ENCODE measurements at places on chromosomes 4 and X.

DNA sequence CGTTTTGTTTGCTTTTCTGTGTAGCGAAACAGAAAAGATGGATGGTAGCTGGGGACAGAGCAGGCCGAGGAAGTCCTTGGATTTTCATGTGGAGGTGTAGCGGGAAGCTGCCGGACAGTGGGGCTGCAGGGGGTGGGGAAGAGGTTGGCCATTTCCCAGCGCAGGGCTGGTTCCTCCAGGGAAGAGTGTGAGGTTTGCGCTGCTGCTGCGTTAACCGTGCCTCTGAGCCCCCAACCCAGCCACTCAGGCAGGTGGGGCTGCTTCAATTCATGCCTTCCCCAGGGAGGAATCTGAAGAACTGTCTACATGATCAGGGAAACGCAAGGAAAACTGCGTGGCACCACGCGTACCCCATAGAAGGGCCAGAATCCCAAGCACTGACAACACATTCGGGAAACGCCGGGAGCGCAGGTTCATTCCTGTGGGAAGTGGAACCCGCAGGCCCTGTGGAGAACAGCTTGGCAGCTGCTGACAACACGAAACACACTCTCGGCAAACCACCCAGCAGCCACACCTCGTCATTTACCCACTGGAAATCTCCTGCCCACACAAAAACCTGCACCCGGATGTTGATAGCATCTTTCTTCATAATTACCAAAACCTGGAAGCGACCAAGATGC, 57.7 kb downstream of the PCGF3 start:
- no peak for DNase-seq

- DNase-seq: no peak
Measured at GRCh38 chrX:110317061-110317819, 645 bp downstream of the AMMECR1 start.

DNA sequence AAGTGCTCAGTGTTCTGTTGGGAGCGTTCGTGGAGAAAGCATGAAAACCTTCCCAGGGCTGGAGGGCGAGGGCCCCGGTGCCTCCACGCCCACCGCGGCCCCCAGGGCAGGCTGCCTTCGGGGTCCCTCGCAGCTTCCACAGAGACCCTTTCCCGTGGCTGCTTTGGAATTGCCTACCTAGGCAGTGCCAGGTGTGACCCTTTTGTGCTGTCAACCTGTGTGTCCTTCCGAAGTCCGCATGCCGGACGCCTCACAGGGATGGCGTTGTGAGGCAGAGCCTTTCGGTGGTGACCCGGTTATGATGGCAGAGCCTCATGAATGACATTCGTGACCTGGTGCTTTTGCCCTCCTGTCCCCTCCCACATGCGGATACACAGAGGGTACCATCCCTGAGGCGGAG, 17.4 kb downstream of the TMEM175 start:
- no peak for DNase-seq

DNA sequence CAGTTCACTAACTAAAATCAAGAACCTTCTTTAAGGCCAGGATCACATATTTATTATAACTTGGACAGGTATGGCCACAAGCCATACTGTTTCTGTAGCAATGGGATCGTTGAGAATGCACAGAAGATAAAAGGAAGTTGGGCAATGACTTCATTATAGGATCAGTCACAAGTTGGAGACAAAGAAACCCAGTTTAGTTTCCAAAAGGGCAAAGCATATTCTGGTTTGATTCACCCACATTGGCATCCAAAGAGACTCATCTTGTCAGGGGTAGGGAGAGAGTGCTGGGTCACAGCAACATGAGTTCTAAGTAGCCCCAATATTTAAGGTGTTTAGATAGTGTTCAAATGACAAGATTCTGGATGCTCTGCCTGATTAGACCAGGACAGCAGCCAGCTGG, 317.1 kb upstream of the GALNT7 start:
- no peak for DNase-seq

DNA sequence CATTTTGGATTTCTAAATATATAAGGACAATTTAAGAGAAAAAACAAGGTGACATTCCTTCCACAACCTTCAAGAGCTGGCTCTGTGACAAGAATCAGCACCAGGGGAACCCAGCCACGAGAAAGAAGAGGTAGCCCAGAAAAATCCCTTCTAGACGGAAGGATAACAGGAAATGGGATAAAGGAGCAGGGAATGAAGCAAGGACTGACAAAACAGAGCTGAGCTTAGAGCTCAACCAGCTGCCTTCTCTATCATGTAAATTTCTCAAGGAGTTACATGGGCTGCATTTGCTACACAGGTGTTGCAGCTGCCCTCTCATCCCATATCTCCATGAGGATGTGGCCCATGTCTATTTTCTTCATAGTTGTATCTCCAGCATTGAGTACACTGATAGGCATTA, 154.2 kb upstream of the PRDX4 start:
- DNase-seq: no peak

- no peak for DNase-seq
Measured at GRCh38 chrX:48532161-48532560, 7.4 kb upstream of the TBC1D25 start.

- DNase-seq: peak; percentile 45
Measured at GRCh38 chrX:20442597-20442996, 175.9 kb upstream of the RPS6KA3 start.

- DNase-seq: no peak
Measured at GRCh38 chrX:110531873-110532580, 173.4 kb downstream of the RTL9 start.

DNA sequence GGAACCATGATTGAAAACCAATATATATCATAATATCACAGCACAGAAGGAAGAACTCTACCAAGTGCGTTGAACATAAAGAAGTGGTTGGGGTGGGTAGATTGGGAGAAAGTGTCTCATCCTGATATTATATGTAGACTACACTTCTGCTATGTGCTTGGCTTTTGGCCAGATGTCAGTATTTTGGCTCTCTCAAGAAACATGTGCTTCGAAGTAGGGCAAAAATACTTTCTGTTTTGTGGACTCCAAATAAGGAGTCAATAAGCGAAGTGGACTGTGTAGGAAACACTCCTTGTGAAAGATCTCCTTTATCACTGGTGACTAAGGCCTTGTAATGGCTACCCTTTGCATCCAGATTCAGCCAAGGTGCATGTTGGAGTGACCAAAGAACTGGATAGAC, 7.8 kb upstream of the HPSE start:
- DNase-seq: no peak

DNA sequence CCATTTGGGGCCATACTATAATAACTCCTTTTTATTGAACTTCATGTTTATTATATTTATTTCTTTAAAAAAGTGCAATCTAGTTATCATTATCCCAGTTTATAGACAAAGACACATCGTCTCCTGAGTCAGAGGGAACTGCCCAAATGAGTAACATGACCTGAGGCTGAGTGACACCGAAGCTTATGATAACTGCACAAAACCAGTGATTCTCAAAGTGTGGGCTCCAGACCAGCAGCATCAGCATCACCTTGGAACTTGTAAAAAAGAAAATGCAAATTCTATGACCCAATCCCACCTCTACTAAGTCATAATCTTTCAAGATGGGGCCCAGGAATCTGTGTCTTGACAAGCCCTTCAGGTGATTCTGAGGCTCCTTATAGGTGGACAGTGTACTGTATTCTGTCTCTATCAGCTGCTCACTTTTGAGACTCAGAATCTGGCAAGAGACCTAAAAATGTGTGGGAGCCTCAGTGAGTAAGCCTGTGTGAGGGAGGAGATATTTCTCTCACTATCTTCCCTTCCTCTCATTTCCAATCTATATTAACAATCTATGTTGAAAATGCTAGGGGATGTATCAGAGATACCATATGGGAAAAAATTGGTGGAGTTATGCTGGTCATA, 147.0 kb downstream of the PACRGL start:
- no peak for DNase-seq

DNA sequence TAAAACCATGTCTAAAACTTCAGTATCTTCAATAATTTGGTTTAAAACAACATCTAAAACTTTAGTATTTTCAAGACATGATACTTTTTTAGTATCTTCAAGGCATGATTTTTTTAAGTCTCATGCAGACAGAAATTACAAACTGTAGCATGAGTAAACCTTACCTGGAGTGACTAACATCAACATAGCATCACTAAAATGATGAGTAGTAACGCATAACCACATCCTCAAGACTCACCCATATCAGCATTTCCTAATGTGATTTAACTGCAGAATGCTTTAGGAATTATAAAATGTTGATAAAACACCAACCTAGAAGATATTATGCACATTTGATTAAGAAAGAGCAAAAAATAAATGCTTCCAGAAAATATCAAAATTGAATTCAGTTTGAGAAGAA, 19.7 kb upstream of the EDNRA start:
- DNase-seq: no peak

GRCh38 chr4:53713767-53714166, 122.5 kb upstream of the LNX1 start:
- DNase-seq: no peak

DNA sequence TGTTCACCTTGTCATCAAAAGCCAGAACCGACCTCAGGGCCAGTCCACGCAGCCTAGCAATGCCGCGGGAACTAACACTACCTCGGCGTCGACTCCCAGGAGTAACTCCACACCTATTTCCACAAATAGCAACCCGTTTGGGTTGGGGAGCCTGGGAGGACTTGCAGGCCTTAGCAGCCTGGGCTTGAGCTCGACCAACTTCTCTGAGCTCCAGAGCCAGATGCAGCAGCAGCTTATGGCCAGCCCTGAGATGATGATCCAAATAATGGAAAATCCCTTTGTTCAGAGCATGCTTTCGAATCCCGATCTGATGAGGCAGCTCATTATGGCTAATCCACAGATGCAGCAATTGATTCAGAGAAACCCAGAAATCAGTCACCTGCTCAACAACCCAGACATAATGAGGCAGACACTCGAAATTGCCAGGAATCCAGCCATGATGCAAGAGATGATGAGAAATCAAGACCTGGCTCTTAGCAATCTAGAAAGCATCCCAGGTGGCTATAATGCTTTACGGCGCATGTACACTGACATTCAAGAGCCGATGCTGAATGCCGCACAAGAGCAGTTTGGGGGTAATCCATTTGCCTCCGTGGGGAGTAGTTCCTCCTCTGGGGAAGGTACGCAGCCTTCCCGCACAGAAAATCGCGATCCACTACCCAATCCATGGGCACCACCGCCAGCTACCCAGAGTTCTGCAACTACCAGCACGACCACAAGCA, 898 bp downstream of the UBQLN2 start:
- no peak for DNase-seq

DNA sequence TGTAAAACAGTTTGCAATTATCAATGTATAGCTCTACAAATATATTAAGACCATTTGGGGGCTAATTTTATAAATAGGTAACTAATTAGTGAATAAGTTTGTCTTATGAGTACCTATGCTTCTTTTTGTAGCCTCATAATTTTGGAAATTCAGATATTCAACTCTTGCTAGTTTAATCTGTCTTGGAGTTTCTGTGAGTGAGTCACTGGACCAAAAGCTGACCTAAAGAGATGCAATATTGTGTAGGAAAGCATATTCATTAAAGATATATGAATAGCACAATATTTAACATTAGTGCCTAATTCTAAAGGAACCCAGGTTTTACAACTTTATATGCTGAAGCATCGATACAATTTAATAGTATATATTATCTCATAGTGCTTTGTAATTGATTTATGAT, 161.3 kb upstream of the PCDH18 start:
- DNase-seq: no peak

DNA sequence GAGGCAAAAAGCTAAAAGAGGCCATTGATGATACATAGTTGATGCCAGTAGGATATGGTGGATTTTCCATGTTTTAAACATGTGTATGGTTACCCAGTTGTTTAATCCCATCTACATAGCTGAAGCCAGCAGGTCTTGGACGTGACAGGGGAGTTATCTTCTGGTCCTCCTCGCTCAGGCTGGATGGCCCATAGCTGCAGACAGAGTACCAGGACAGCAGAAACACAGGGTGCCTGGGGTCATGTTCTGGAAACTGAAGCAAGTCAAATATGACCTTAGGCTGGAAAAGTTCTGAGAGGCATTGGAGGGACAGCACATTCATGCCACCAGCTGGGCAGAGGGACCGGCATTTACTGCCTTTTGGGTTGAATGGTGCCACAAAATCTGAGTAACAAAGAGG, 118.0 kb upstream of the GPC4 start:
- DNase-seq: no peak

- no peak for DNase-seq
Measured at GRCh38 chr4:174859904-174860303, 30.9 kb upstream of the GLRA3 start.

DNA sequence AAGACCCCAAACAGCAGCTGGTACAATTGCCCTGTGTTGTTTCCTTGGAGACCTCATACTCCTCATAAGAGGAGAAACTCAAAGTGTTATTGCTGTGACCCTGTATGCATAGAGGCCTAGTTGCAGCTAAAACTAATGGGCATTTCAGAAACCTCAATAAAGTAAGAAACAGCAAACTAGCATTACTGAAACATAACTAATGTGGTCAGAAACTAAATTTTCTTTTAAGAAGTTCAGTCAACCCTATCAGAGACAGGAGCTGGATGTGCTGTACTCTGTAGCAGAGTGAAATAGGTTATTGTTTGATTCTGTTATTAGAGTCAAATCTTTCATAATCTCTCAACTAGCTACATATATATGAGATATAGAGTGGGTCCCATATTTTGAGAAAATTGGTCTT, 257.5 kb upstream of the IRS4 start:
- no peak for DNase-seq

GRCh38 chr4:21522296-21522695, 426.3 kb downstream of the KCNIP4 start:
- DNase-seq: no peak

GRCh38 chr4:4758681-4759080, 100.8 kb upstream of the MSX1 start:
- no peak for DNase-seq

GRCh38 chrX:150081076-150081475, 142.8 kb upstream of the EOLA2 start:
- no peak for DNase-seq

DNA sequence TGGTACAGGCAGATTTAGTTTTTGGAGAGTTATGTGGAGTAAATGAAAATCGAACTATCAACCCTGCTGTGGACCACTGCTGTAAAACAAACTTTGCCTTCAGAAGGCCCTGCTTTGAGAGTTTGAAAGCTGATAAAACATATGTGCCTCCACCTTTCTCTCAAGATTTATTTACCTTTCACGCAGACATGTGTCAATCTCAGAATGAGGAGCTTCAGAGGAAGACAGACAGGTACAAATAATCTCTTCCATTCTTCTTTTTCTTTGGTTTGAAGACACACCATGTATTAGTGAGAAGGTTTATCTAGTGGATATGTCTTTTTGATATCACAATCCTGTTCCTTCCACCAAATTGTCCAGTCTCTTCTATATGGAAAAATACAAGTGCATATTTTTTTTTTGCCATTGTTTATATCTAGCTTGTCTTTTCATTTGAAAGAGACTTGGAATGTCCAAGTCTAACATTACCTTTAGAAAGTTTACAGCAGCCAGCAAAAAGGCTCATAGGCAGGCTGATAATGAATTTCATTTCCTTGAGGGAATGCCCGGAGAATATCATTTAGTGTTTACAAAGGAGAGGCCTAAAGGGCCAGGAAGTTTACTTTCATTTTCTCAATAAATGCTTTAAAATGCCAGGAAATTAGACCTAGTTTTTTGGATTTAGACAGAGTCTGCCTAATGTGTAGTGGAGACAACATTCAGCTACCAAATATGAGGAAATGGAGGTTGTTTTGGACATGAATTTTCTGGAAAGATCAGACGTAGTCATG, 18.6 kb downstream of the AFM start:
- DNase-seq: no peak

GRCh38 chr4:54096295-54096962, 3.5 kb upstream of the GSX2 start:
- no peak for DNase-seq

GRCh38 chr4:157075811-157076577, at the start of gene GLRB:
GLRB (plus strand) TSS chr4:157076150; CDS start chr4:157078025, 1,875 bp downstream.
- DNase-seq: peak; percentile 8
